ENCODE measurements at places on chromosomes 11 and 22. TPM values are rescaled to one million over a fixed set of nuclear protein-coding genes. Genes with fewer than 3 reads are reported as not detected.

DNA sequence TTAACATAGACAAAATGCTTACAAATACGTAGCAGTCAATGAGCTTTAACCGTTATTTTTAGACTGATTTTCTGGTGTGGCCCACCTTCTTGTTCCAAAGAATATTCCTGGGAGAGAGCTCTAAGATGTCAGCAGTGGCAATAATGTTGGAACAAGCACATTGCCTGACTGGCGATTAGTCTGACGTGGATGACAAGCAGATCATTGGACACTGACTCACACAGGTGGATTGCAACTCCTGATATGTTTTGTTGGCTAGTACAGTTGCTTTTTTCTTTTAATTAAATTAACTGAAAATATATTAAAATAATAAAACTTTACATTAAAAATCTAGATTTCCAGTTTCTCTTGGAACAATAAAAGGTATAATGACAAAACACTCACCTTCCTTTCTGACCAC, 78.0 kb downstream of the TENM4 start:
- no peak for DNase-seq

- no peak for DNase-seq
These were observed 32.7 kb downstream of the FLI1 start for GRCh38 chr11:128726458-128727139.

DNA sequence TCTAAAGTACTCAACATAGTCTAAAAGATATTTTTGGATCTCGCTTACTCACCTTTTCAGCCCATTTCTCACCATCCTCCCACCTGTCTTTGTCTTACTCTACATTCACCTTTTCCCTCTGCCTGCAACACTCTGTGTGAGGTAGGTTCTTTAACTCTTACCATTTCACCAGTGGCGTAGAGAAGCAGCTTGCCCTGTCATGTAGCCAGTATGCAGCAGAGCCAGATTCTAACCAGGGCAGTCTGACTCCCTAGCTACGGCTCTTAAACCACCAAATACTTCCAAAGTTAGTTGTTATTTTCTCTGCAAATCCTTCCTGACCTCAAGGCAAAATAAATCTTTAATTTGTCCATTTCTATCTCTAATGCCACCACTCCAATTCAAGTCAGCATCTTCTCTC, 7.5 kb downstream of the ALG8 start:
- no peak for DNase-seq

GRCh38 chr11:96028746-96029145, 104.8 kb upstream of the MTMR2 start:
- no peak for DNase-seq

DNA sequence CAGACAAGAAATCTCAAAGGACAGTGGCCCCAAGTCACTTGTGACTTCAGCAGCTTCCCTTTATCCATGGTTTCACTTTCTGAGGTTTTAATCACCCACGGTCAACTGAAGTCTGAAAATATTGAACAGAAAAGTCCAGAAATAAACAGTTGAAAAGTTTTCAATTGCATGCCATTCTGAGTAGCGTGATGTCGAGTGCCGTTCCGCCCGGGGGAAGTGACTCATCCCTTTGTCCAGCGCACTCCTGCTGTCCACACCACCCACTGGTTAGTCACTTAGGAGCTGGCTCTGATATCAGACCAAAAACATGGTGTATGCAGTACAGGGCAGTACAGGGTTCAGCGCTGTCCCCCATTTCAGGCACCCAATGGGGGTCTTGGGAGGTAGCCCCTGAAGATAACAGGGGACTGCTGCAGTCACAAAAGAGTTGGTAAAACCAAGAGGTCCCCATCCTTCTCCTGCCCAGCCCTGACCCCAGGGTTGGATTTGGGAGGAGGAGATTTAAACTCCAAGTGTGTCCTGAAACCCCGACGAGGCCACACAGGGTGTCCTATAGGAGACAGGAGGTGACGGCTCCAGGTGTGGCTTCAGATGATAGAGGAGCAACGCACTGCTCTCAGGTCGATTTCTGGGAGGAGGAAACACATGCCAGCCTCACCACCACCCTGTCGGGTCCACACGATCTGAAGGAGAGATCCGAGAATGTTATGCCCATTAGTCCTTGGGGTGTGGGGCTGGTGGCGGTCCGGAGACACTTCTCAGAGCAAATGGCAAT, 390.1 kb downstream of the CTTN start:
- peak; percentile 92 for DNase-seq

- DNase-seq, result no peak
These were observed 3.5 kb upstream of the SEC14L2 start for GRCh38 chr22:30393322-30393680.

- DNase-seq, result no peak
These were observed 230.4 kb upstream of the MTNR1B start for GRCh38 chr11:92739041-92739440.

DNA sequence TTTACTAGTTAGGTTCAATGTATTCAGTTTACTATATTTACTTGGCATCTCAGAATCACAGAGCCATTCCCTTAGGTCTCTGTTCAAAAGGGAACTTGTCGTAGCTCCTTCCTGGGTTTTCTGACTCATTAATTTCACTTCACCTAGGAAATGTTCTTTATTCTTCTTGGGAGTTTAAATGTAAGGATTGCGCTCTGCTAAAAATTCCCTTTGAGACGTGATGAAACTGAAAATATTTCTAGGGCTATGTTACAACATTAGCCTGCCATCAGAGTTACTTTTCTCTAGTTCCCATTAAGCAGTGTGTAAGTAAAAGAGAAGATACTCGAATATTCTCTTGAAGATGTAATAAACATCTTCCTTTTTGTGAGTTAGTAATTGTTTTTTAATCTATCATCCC, 209.5 kb downstream of the CASP12 start:
- DNase-seq, result no peak

GRCh38 chr11:126893796-126894195, 106.8 kb downstream of the KIRREL3 start:
- DNase-seq, result no peak

GRCh38 chr22:46060292-46061123, 83.5 kb upstream of the WNT7B start:
- DNase-seq, result no peak

DNA sequence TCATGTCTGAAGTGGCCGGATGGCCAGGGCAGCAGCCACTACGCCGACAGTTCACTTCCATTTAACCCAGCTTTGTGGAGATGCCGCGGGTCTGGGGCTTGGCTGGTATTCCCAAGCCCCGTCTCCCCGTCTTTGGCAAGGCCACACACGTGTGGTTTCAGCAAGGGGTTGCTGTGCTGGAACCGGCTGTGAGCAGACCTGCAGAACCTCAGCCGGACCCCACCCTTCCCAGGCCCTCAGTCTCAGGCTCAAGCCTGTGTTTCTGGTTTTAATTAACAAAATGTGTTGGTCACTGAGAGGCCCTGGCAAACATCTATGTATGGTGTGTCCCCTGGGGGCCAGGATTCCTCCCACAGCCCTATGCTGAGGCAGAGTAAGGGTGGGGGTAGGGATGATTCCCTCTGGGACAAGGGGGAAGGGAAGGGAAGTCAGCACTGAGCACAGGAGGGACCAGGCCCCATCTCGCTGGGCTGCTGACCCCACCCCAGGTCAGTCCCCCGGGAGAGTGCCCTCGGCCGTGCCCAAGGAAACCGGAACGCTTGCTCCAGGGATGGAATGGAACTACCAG, 9.3 kb downstream of the OSBPL5 start:
- DNase-seq, result no peak

DNA sequence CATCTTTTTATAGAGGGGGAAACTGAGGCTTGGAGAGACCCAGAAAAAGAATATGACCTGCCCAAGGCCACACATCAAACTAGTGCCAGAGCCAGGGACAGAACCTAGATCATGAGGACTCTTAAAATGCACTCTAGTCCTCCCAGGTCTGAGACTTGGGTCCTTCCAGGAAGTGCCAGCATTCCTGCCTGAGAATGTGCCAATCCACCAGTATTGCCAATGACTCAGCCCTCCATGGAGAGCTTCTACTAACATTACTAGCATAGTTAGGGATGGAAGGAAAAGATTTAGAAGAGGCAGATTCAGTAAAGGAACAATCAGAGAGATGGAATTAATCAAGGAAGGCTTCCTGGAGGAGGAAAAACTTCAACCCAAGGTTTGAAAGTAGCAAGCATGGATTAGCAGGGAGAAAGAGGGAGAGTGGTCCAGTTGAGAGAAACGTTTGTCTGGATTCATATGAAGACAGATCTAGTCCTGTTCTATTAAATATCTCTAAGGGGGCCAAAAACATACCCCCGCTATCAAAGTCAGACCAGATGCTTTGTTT, 20.1 kb upstream of the SMIM35 start:
- peak; percentile 52 for DNase-seq

GRCh38 chr11:105582497-105582896, 27.4 kb upstream of the GRIA4 start:
- DNase-seq, result no peak

- DNase-seq, result no peak
These were observed 12.0 kb downstream of the SIPA1 start for GRCh38 chr11:65649656-65650546.

- DNase-seq, result no peak
These were observed 36.7 kb upstream of the CD44 start for GRCh38 chr11:35102267-35102666.

DNA sequence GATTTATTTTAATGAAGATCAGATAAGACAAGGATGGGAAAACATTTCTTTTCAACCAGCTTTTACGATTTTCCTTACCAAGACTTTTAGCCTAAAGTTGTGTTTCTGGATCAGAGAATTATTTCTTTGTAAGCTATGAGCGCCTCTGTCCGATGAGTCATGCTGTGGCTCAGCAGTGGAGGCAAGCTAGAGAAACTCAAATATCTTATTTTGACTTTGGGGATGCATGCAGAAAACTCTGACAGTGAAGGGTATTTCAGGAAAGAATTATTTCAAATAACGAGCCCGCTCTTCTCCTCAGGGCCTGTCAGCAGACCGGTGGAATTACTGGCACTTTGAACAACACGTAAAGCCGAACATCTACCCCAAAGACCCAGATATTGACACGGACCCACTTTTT, 77.9 kb upstream of the OR5AK2 start:
- DNase-seq, result peak; percentile 46

DNA sequence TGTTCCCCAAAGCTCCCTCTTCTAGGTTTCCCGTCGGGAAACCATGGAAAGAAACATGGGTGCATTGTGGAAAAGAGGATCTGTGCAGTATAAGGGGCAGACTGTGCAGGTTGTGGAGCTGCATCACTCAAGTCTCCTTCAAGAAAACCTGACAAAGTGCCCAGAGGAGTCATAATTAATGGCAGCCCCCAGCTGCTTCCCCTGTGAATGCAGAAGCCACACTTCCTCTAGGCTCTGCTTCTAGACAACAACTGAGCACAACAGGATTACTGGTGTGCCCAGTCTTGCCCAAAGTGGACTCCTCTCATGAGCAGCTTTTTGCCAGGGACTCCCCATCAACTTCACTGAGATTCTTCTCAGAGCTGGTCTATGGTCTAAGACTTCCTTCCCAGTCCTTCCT, 42.6 kb upstream of the SCUBE2 start:
- DNase-seq, result no peak

DNA sequence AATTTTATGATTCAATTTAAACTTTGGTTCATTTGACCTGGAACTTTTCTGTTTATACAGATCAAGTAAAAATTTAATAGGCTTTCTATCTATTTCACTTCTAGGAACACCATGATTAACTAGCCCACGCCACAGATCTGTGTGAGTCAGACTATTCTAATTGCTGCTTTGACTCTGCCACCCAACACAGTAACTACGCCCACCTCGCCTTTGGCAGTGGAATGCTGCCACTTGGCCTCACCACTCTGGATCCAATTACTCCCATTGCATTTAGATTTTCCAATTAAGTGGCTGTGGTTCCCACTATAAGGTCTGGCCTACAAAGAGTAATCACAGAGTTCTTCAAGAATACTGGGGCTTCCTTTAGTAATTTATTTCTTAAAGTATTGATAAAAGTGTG, 46.6 kb upstream of the LIN7C start:
- DNase-seq, result peak; percentile 67

ANO9 gene
- total RNA-seq, result not detected

POTEH gene
- 0.05 TPM for total RNA-seq

POU2AF1 gene
- total RNA-seq, result not detected

HORMAD2 gene
- total RNA-seq, result not detected

AKIP1 gene
- total RNA-seq, result 126 TPM

OR51I1 gene
- total RNA-seq, result 0.55 TPM

SAC3D1 gene
- total RNA-seq, result 44.0 TPM

JAML gene
- total RNA-seq, result not detected

SOX10 gene
- not detected for total RNA-seq

DUSP8 gene
- 2.9 TPM for total RNA-seq

DYNC2H1 gene
- 7.7 TPM for total RNA-seq

MACROD1 gene
- total RNA-seq, result 6.3 TPM

CNTN5 gene
- 0.12 TPM for total RNA-seq

ACTN3 gene
- 11.2 TPM for total RNA-seq

SMIM38 gene
- 1.8 TPM for total RNA-seq

UQCC3 gene
- 13.8 TPM for total RNA-seq

EFCAB6 gene
- 0.88 TPM for total RNA-seq

RBMXL2 gene
- total RNA-seq, result not detected

APOL4 gene
- total RNA-seq, result not detected

P2RX6 gene
- total RNA-seq, result 3.5 TPM

ZNF215 gene
- total RNA-seq, result not detected

MMP10 gene
- total RNA-seq, result 2.5 TPM

DPP3 gene
- total RNA-seq, result 76.7 TPM

SART1 gene
- 35.8 TPM for total RNA-seq

TTC12 gene
- 9.1 TPM for total RNA-seq

Data from A172 (cell line).